ENCODE measurements at places on chromosomes 5 and 9. TPM values are rescaled to one million over a fixed set of nuclear protein-coding genes. Genes with fewer than 3 reads are reported as not detected.

DNA sequence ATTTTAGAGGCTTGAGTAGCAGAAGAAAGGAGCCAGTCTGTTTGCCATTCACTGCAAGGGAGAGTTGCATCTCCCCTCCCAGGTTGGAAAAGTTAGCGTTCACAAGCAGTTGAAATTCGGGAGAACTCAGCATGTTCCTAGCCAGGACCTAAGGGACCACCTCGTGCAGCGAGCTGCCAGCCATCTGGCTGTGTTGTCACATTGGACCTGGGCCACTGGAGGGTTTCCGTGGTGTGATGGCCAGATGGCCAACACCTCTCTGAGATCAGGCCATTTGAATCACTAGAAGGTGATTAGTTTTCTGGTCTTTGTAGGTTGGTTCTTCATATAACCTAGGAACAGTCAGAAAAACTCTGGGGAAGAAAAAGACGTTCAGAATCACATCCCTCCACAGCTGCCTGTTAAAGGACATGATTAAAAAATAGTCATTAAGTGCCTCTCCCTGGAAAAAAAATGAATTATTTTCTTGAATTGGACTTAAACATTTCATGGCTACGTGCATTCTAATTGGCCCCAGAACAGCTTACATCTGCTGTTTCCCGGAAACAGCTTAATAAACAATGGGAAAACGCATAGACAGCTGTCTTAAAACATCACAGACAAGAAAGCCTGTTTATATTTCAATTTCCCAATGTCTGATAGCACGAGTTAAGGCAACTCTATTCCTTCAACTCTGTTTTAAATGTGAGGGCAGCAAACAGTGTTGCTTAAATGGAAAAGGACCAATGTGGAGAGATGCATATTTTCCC is 303.9 kb downstream of the TENT4A start:
- DNase-seq, result no peak

DNA sequence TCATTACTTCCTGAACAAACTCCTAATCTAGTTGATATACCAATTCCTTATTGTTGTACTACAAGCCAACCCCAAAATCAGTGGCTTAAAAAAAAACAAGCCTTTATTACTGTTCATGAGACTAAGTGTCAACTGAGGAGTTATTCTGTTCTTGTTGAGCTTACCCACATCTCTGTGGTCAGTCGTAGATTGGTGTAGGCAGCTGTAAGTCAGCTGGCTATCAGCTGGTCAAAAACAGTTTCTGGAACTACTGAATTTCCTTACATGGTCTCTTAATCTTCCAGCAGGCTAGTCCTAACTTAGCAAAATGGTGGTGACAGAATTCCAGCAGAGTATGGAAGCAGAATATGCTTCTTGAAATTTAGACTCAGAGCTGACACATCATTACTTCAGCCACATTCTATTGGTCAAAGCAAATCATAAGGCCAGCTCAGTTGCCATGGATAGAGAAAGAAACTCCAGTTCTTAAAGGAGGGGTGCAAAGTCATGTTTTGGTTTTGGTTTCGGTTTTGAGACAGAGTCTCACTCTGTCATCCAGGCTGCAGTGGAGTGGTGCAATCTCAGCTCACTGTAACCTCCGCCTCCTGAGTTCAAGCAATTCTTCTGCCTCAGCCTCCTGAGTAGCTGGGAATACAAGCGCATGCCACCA is 386.1 kb upstream of the MPDZ start:
- no peak for DNase-seq

DNA sequence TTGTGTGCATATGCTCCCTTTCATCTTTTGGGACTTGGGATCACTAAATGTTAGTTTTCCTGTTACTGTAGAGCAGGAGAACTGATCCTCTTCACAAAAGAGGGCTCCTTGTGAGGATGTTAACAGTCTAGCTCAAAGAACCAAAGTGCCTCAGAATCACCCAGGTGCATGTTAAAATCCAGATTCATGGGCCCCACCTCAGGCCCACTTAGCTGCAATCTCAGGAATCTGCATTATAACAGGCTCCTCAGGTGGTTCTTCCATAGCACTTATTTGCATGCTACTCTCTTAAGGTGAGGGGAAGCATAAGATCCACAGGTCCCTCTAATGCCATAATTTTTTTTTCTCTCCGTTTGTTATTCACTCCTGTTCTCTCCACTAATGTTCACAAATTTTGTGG is 14.8 kb upstream of the MEF2C start:
- no peak for DNase-seq

- DNase-seq, result no peak
Observed at GRCh38 chr5:141298376-141298775, 5.5 kb downstream of the SLC25A2 start.

DNA sequence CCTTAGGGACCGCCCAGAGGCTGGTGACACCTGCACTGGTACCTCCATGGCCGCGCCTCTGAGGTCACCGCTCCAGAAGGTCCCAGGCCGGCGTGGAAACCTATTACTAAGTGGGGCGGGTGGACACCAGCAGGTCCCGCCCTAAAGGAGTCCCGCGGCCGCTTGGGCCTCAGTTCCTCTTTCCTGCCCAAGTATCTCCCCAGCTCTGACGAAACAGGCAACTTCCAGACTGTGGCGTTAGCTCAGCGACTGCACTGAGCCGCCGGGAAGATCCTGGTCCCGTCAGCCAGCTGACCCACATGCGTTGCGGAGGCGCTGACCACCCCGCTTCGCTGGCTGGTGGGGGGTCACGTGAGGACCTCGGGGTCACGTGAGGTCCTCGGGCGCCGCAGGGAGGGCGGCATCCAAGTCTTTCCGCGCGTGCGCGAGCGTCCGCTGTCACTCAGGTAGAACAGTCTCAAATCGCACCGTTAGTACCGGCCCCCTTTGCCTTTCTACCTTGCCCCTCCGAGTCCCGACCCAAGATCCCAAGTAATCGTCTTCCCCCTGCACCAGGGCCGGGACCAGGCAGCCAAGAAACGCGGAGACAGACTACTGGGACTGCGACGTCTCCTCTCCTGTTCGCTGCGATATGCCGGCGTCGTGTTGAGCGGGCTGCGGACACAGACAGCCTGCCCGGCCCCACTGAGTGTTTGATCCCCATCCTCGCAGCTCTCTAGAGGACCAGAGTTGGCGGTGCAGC is 53.7 kb upstream of the KDM4C start:
- peak; percentile 83 for DNase-seq

DNA sequence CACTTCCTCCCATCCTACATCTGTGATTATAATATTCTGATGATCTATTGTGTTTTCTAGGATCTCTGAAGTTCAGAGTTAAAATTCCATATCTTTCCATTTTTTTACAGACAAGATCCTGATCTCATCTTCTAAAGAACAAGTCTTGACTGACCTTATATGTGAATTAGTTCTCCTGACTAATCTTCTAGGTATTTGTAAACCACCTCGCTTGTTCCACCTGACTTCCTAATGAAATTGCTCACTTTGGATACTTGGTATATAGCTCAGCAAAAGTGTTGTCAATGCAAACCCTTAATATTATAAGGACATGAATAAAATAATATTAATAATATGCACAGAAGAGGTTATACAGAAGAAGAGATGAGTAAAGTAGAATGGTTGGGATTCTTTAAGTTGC is 68.2 kb upstream of the NR4A3 start:
- no peak for DNase-seq

DNA sequence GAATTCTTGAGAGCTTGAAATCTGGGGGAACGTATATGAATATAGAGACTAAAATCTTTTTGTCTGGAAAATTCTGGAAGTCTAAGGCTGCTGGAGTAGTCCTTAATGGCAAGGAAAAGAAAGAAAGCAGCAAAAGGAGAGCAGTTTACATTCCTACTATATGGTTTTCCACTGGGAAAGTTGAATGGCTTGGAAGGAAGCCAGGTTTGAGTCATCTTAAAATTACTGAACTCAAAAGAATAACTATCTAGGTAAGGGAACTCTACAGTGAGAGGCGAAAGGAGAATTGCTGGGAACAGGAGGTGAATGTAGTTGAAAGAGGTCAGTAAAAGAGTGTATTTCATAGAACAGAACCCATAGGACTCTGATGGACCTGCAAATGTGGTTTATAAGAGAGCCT is 258.1 kb upstream of the EDIL3 start:
- DNase-seq, result no peak

DNA sequence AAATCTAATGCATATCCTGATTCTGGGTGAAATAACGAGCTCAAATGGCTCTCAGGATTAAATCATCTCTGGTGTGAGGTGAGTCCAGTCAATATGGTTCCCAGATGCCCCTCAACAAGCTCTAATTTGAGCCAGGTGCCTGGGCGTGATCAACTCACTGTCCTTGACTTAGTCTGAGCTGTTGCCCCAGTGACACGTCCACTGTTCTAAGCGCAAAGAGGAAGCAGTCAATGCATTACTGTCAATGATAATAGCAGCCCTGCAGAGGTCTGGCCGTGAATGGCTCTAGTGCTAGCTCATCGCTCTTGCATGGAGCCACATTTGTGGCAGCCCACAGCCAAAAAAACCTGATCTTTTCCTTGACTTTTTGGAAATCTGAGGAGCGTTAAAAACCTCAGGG is 128.6 kb upstream of the EFNA5 start:
- no peak for DNase-seq

DNA sequence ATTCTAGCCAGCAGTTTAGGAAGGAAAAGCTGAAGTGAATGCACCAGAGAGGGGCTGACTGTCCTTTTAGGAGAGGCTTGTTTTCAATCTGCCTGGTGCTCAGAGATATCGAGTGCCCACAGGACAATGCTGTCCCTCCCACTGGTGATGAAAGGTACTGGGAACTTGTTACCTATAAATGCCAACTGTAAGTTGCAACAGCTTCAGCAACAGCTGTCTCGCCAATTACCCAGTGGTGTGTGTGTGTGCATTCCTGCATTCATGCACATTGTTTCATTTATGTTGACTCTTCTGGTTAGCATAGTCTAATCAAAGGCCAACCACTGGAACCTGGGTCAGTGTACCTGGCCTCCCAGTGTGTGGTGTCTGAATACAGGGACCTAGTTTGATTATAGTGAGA is 161.1 kb downstream of the CSNK1G3 start:
- DNase-seq, result peak; percentile 2

Gene SLC1A1
- polyA plus RNA-seq, result 0.26 TPM

Gene SPOCK1
- 4.6 TPM for polyA plus RNA-seq

Gene HTR4
- polyA plus RNA-seq, result not detected

Gene SLC6A3
- not detected for polyA plus RNA-seq

Gene GLRA1
- not detected for polyA plus RNA-seq
